ENCODE measurements at places on chromosomes 5 and 9.

- no peak for DNase-seq
These were observed 202.5 kb upstream of the NMUR2 start for GRCh38 chr5:152607401-152608160.

DNA sequence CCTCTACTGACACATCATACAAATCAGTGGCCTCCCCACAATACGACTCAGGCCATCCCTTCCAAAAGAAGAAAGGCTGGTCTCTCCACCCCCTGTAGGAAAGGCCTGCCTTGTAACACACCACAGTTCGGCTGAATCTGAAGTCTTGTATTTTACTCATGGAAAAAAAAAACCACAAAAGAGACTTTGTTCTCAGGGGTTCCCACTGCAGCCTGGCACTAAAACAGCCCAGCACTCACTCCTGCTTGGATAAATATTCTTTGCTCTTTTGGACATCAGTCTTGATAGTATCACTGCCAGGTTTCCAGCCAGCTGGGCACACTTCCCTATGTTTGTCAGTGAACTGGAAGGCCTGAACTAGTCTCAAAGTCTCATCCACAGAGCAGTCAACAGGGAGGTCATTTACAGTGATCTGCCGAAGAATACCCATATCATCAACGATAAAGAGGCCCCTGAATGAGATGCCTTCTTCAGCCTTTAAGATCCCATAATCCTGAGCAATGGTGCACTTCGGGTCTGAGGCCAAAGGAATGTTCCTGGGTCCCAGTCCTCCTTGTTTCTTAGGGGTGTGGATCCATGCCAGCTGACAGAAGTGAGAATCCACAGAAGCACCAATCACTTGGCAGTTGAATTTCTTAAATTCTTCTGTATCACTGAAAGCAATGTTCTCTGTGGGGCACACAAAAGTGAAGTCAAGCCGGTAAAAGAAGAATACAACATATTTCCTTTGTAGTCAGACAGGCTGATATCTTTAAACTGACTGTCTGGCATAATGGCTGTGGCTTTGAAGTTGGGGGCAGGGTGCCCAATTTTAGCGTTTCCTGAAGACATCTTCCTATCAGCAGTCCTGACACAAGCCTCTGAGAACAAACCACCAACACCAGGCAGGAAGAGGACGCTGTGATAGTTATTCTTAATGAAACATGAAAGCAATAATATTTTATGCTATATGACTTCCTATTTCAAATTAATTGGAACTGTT, 198.1 kb downstream of the LURAP1L start:
- no peak for DNase-seq

- DNase-seq: no peak
These were observed 95.6 kb upstream of the SPOCK1 start for GRCh38 chr5:137594717-137595116.

GRCh38 chr5:169707686-169708085, 70.6 kb downstream of the DOCK2 start:
- no peak for DNase-seq

DNA sequence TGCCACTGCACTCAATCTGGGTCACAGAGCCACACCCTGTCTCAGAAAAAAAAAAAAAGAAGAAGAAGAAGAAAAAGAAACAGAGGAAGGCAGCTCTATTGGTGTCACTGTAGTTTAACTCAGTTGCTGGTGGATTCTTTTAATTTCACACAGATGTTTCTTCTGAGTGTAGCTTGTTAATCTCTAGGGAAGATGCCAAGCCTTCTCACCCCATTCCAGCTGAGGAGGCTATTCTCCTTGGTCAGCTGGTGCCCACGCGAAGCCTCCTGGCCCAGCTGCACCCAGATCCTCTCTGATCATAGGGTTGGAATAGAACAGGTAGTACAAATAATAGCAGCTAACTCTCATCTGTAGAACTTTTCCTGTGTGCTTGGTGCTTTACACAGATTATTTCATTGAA, 113.8 kb upstream of the SPRY4 start:
- DNase-seq: no peak

DNA sequence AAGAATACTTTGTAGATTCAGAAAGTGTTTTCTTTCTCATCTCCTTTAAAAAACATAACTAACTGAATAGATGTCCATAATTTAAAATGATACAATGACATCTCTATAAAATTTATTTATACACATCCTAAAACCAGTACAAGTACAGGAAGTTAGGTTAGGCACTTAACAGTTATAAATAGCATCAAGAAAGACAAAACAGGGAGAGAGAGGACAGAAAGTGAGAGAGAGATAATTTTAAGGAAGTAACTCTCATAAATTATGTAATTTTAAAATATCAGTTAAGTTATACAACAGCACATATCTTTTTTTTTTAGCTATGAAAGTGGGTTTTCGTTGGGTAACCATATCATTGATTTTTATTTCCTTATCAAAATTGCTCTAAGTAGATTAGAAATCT, 1068.6 kb downstream of the TAF11L14 start:
- DNase-seq: no peak

DNA sequence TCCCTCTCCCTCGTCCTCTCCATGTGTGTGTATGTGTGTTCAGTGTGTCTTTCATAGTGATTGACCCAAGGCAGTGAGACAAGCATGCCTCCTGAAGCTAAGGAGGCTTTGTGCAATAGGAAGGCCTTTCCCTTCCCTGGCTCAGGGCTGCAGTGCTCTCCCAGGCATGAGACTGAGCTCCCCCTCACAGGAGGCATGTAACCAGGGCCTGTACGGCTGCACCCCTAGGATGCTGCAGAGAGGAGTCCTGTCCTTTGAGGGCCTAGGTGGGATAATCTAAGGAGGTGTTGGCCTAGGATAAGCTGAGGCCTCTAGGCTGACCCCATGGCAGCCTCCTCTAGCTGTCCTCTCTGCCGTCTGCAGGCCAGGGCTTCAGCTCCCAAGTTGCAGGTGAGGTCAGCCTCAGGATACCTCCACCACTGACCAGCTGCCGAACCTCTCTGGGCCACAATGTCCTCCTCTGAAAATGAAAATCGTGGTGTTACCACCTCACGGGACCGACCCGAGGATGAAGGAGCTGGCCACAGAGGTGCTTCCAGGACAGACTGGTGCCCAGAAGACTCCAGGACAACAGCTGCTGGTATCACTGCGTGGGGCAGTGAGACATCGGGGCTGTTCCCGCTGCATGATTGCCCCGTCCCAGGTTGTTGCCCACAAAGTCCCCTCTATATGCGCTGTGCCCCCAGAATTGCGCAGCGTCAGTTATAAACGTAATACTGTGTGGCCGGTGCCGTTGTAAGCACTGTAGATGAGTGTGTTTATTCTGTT, 129.6 kb downstream of the BARX1 start:
- no peak for DNase-seq

GRCh38 chr9:94912700-94913249, 186.3 kb downstream of the AOPEP start:
- DNase-seq: no peak

DNA sequence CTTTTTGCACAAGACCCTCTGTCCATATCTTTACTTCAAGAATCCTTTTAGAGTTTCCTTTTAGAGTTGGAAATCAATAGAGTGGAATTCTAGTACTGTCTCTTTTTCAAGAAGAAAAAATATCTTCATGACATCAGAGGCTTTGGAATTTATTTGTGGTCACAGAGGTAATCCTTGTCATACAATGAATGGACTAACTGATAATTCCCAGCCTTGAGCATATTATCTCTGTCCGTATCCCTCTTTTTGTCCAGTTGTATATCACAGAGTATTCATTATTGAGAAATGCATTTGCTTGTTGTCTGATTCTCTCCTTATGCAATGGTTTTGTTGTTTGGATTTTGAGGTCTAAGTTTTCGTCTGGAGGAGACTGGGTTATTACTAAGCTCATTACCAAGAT, 82.0 kb upstream of the HAPLN1 start:
- DNase-seq: no peak

DNA sequence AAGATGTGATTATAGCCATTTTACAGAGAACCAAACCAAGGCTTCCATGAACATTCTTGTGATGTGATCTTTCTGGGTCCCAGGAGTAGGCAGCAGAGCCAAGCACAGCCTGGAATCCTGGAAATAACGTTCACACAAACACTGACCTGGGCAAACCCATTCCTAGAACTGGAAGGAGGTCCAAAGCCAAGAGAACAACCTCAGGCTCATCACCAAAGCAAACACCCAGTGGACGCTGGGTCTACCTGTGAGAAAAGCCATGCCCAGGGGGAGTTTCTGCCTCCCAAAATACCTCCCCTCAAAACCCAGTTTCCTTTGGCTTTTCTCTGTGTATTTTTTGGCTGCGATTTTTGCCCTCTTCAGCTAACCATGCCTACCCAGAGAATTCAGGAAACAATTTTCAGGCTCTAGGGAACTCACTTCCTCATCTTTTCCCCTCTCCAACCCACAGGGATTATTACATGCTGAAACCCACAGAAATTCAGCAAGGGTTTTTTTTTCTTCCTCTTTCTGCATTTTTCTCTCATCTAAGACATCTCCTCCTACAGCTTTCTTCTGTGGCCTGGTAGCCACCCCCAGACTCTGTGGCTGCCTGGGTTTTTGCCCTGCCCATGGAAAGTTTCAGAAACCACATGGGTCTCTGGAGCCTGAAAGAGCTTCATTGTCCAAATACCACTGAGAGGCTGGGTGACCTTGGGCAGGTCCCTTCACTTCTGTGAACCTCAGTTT, 75.0 kb downstream of the TNC start:
- DNase-seq: no peak

- no peak for DNase-seq
These were observed 6.9 kb downstream of the MEGF10 start for GRCh38 chr5:127297348-127298035.

GRCh38 chr9:93978551-93978950, 23.4 kb upstream of the BARX1 start:
- DNase-seq: no peak

- no peak for DNase-seq
These were observed 17.7 kb downstream of the ISOC1 start for GRCh38 chr5:129112295-129112694.

DNA sequence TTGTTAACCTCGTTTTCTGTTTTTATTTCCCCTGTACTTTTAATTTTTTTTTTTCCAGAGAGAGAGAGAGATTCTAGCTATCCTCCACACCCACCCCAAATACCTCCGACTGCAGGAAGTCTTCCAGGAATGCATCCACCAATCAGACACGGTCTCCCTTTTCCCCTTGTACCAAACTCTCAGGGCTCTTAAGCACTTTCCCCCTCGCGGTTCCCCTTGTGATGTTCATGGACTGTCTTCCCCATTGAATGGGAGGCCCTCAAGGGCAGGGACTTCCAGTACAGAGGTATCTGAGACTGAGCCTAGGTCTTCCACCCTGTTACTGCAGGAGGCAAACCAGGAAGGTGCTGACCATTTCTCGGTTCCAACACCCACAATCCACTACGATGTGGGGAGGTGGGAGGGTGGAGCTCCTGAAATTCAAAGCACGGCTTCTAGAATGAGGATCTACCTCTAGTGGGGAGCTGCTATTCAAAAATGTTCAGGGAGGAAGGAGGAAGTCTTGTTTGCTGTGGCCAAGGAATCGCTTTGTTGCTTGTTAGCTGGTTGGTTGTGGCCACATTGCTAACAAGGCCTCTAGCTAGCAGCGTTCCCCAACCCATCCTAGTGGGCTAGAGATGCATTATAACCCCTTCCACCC, 37.5 kb upstream of the PTGS1 start:
- no peak for DNase-seq

GRCh38 chr5:50575740-50576139, 90.7 kb upstream of the PARP8 start:
- DNase-seq: no peak

GRCh38 chr9:138028596-138028995, 151.0 kb downstream of the CACNA1B start:
- DNase-seq: no peak

- DNase-seq: no peak
These were observed 146.8 kb upstream of the SPEF2 start for GRCh38 chr5:35470866-35471265.

DNA sequence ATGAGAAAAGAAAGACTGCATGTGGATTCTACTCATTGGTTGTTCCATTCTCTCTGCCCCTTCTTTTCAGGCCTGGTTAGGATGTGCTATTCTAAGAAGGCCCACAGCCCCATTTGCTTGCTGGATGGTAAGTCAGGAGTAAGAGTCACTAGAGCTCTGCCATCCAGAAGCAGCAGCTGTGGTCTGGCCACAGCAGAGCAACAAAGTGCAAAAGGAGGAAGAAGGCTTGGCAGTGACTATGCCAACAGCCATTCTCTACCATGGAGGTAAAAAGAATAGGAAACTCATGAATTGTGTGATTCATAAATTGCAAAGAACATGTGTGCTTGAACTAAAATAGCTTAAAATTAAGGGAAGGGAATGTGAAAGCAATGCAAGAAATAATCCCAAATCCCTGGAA, 20.9 kb downstream of the KLHL3 start:
- DNase-seq: no peak

- no peak for DNase-seq
These were observed 49.2 kb upstream of the PTCH1 start for GRCh38 chr9:95565982-95566381.

- no peak for DNase-seq
These were observed 105.1 kb upstream of the GNA14 start for GRCh38 chr9:77753180-77753579.

DNA sequence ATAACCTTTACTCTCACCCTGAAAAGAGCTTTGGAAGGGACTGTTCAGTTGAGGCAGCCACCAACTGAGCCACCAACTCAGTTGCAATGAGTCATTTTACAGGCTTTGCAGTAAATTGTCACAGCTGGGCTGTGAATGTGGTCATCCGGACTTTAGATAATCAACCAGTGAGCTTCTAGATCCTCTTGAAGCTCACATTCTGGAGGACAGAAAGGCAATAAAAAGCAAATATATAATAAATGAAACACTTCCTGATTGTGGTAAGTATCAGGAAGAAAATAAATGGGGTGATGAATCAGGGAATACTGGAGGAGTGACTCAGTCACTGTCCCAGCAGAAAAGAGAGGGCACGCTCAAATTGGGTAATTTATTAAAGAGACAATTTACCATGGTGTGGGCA, 13.2 kb upstream of the C5orf58 start:
- DNase-seq: no peak

DNA sequence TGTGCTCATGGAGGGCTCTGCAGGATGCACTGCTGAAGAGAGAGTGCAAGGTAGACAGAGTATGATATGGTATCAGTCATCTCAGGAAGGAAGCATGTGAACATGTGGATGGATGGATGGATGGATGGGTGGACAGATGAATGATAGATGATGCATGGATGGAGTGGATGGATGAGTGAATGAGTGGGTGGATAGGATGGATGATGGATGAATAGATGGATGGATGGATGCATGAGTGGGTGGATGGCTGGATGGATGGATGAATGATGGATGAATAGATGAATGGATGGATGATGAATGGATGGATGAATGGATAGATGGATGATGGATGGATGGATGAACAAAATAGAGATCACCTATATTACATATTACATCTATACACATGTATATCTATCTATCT, 341.3 kb downstream of the DRD1 start:
- no peak for DNase-seq

GRCh38 chr9:128892221-128892921, 10.4 kb downstream of the LRRC8A start:
- DNase-seq: no peak

DNA sequence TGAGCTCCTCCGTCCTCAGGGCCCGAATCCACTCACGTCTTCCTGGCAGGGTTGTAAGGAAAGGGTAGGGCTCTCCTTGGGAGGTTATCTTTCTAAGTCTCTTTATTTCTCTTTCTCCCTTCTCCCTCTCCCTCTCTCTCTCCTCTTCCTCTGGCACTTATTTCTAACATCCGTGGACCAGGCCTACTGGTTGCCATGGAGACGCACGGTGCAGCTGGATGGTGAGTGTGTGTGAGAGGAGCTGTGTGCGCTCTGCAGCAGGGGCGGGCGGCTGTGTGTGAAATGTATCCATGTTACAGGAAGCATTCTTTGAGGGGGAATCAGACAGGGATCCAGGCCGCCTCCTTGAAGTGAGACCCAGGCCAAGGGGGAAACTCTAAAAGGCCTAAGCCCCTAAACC, 32.2 kb downstream of the PCDH1 start:
- no peak for DNase-seq

All from stimulated activated CD4-positive, alpha-beta T cell treated with anti-CD3 and anti-CD28 coated beads, Interleukin-4, amount 100 ng/mL, for 4 hours (primary cell).